Left renal cortex interstitium (tissue), 4 donors: ENCODE measurements at places on chromosomes 3 and 15. TPM values are rescaled to one million over a fixed set of nuclear protein-coding genes. Genes with fewer than 3 reads are reported as not detected.

DNA sequence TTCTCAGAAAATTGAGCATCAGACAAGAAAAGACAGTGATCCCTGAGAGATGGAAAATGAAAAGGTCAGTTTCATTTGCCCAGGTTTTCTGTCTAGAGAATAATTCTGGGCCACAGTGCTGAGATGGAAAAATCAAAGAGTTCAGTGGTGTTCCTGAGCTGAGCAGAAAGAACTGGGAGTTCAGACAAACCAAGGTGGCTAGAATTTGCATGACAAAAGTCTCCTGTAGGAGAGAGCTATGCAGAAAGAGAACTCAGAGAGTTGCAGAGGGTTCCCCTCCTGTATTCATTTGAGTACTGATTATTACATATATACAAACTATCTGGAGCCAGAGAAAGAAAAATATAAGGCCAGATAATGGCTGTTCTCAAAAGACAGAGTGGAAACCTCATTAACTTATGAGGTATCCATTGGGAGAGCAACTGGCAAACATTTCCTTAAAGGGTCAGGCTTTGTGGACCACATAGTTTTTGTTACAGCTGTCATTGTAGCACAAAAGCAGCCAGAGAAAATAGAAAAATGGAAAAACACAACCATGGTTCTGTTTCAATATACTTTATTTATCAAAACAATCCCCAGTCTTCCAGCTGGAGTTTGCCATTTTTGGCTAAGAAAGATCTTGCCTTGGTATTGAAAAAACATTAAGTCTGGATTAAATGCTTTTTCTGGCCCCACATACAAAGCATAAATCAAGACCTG, 1004.1 kb downstream of the TBL1XR1 start:
- peak; percentile 2 for DNase-seq

DNA sequence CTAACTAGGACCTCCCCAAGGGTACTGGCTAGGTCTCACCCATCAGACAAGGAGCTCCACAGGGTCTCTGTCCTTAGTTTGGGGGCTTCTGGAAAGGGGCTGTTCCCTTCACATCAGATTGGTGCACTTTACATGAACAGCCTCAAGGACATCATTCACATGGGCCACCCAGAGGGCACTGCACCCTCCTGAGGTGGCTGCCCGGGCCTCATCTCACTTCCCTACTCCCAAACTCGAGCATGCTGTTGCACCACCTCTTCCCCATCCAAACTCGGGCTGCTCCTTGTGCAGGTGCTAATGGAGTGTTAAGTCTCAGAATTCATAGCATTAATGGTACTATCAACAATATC, 48.1 kb downstream of the RAB11A start:
- no peak for DNase-seq

DNA sequence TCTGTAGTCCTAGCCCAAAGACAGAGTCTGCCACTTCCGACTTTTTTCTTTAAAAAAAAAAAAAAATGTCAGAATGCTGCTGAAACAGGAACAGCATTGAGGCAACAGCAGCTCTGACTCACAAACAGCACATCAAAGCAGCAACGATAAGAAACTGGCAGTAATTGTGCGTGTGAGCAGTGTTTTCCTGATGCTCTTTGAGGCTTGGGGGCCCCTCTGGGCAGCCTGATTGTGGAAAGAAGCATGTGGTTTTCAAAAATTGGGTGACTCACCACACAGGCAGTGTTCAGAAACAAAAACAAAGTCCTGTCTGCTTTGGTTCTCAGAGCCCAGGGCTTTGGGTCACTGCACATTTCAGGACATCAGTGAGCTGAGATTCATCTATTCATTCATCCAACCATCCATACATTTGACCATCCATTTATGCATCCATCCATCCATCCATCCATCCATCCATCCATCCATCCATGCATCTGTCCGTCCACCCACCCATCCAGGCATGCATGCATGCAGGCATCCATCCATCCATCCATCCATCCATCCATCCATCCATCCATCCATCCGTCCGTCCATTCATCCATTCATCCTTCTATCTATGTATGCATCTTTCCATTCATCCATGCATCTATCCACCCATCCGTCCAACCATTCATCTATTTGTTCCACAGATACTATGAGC, 308.4 kb downstream of the RPLP1 start:
- no peak for DNase-seq

DNA sequence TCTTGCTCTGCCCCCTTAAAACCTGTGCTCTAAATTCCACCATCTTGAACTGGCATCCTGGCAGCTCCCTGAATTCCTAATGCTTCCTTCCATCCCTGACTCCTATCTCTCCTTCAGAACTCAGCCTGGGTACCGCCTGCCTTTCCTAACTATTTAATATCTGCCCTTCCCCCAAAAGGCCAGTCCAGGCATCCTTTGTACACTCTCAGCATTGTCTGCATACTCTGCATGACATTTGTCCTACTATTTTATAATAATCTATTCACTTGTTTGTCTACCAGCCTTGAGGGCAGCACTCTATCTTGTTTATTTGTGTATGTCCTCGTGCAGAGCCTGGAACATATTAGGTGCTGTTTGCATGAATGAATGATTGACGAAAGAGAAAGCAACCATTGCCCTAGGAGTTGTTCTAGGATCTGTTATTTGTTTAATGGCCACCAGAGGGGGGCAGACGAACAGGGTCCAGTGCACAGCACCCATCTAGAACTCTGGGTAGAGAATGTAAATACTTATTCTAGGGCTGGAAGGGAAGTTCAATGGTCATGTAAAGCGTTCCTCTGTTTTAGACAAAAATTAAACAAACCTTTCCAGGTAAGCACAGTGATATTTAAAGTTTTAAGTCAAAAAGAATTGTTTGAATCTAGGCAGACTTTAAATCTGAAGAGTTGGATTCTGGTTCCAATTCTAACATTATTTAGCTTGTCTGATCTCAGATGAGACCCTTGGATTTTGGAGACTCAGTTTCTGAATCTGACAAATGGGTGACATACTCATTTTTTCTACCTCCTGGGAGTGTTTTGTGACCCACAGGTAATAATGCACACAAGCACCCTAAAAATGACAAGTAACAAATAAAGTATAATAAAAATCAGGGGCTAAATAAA, 125.8 kb upstream of the GALNT15 start:
- no peak for DNase-seq

- no peak for DNase-seq
These were observed 11.6 kb downstream of the DNAJB8 start for GRCh38 chr3:128455116-128455515.

DNA sequence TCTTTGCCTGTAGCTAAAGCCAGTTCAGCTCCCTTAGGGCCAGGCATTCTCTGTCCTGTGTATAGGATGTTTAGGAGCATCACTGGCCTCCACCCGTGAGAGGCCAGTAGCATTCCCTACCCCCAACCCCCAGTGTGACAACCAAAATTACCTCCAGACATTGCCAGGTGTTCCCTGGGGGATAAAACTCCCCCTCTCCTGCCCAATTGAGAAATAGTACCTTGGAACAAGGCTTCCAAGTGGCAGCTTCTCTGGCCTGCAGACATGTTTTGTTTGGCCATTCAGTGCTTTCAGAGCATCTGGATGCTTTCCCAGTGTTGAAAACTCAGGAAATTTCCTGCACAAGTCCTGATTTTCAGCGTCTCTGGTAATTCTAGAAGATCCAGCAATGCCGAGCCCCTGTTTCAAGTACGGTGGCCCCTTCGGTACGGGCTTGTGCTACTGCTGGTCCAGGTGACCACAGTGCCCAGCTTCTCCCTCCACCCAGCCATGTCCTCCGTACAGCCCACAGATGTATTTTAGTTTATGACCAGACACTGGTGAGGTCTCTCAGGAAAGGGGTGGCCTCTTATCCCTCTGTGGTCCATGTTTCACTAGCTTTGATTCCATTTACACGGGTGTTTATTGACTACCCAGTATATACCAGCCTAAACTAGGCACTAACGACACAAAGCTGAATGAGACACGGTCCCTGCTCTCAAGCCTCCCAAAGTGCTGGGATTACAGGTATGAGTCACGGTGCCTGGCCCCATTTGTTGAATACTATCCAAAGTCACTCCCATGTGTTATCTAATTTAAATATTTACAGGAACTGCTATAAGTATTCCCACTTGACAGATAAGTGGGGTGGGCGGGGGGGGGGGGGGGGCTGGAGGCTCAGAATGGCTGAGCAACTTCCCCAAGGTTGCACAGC, 125.4 kb upstream of the RAD18 start:
- no peak for DNase-seq

- no peak for DNase-seq
These were observed 27.3 kb downstream of the ALDH1L1 start for GRCh38 chr3:126152901-126153694.

DNA sequence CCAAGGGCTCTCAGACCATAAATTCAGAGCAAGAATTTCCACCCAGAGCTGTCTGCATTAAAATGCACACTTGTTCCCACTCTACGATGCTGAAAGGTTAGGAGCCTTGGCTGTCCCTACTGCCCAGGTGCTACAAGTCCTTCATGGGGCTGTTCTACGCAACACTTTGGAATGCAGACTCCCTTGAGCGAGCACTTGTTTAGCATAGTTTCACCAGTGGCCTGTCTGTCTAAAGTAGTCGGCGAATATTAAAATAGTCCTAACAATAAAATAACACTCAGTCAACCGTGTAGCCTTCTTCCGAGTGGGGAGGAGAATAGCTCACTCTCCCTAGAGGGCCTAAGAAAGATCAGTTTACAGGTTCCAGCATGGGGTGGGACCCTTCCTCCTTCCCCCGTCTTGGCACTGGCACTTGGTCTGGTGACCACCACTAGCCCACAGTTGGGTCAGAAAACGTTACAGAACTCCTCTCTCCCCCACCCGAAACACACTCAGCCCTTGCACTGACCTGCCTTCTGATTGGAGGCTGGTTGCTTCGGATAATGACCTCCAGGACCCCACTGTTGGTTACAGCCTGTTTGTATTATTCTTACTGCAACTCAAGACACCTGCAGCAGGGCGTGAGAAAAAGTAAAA, at the start of gene CLDN16:
TSS of gene CLDN16 (plus strand) at position 586 of the 636 bp plus-strand sequence. CDS start 167 bp downstream, outside the sequence.
- no peak for DNase-seq

DNA sequence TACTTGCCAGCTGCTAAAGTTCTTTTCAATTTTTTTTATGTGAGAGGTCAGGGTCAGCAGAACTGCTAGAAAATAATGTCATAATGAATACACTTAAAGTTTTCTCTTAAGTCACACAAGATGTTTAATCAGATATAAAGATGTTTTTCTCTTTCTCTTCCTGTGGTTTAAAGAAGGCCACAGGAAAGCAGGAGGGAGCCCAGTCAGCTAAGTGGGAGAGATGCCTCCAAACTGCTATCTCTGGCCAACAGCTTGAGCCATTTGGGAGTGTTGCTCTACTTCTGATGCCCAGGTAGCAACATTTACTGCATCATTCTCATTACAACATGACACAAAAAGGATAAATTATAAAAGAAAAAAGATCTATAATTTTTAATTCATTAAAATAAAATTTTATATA, 45.7 kb upstream of the NLGN1 start:
- no peak for DNase-seq

- DNase-seq = no peak
These were observed 19.7 kb downstream of the DAPK2 start for GRCh38 chr15:64026591-64026990.

GRCh38 chr15:78682693-78683410, 41.8 kb upstream of the CHRNB4 start:
- no peak for DNase-seq

GRCh38 chr15:44034334-44034733, 160.7 kb downstream of the FRMD5 start:
- no peak for DNase-seq

GRCh38 chr15:99174567-99175395, 69.9 kb downstream of the SYNM start:
- DNase-seq = no peak

GRCh38 chr3:151387432-151387831, 2.9 kb upstream of the P2RY12 start:
- no peak for DNase-seq

GRCh38 chr3:53892286-53892637, 603 bp upstream of the SELENOK start:
- no peak for DNase-seq

DNA sequence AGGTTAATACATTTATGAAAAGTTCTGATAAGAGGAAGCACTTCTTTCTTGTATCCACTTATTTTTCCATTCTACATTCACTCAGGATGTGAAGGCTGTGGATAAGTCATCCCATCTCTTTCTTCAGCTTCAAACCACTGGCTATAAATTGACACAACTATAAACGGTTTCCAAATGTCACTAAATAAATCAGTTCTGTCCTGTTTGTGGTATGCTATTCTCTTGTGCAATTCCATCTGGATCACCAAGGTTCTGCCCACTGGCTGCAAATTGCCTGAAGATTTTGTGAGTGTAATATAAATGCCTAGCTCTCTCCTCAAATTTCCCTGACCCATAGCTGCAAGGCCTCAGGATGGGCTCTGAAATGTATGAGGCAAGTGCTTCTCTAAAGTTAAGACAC, 7.1 kb upstream of the LMOD3 start:
- no peak for DNase-seq

DNA sequence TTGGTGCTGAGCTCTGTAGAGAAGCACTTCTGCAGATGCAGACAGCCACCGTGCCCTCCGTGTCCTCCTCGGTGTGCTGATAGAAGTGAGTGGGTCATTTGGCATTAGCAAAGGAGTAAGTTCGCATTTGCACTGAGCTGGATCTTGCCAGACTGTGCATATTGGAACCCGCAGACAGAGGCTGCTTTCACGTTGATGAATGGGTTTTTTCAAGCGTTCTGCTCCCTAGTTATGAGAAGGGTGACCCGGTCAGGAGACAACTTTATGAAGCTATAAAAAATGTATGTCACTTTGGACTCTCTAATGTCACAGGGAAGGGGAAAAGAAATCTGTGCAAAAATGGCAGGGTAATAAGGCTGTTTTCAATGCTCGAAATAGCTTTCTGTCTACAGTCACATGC, 739.4 kb downstream of the MCTP2 start:
- peak; percentile 65 for DNase-seq

DNA sequence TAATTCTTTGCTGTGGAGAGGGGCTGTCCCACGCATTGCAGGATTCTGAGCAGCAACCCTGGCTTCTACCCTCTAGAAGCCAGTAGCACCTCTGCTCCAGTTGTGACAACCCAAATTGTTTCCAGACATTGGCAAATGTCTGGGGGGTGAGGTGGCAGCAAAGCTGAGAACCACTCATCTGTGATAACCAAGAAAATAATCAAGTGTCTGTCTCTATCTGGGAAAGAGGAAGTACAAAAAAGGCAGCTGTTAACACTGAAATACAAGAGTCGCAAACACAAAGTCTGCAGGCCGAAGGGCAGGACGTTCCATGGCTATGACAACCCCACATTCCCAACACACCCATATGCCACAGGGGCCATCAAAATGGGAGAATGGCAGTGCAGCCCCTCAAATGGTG, 42.2 kb upstream of the GNB5 start:
- no peak for DNase-seq

TTC21A gene
- polyA plus RNA-seq = 17.5 TPM

P2RY13 gene
- polyA plus RNA-seq = 2.0 TPM

PYGO1 gene
- 13.8 TPM for polyA plus RNA-seq

THAP10 gene
- polyA plus RNA-seq = 7.0 TPM

HES1 gene
- polyA plus RNA-seq = 91.5 TPM

NR2F2 gene
- polyA plus RNA-seq = 409 TPM

ACTC1 gene
- 1.0 TPM for polyA plus RNA-seq

SMCO1 gene
- not detected for polyA plus RNA-seq

SLMAP gene
- 45.6 TPM for polyA plus RNA-seq
